ENCODE measurements at places on chromosomes 3 and 15.

- no peak for DNase-seq
Measured at GRCh38 chr3:180184816-180185215, 148.1 kb upstream of the PEX5L start.

GRCh38 chr3:182989566-182989965 is 9.2 kb upstream of the DCUN1D1 start:
- DNase-seq, result no peak

DNA sequence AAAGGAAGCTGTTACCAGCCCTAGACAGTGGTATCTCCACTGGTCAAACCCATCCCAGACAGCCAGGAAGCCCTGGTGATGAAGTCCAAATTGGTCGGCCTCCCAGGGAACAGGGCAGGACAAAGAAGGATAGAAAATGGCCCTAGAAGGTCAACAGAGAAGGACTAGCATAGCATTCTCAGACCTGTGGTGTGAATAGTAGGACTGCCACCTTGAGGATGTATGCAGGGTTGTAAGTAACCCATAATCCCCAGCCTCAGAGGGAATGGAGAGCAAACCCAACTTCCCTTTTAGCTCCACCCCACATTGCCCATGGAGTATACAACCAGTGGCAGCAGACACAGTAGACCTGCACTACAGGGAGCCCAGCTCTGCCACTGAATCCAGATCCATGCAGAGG is 68.6 kb upstream of the EIF1B start:
- DNase-seq, result no peak

- peak; percentile 38 for DNase-seq
Measured at GRCh38 chr15:37099319-37100108, 835 bp downstream of the MEIS2 start.

All from MM.1S (cell line).